ENCODE measurements at places on chromosomes 11 and 22.

GRCh38 chr11:71322861-71323582, 70.6 kb upstream of the SHANK2 start:
- DNase-seq = no peak

DNA sequence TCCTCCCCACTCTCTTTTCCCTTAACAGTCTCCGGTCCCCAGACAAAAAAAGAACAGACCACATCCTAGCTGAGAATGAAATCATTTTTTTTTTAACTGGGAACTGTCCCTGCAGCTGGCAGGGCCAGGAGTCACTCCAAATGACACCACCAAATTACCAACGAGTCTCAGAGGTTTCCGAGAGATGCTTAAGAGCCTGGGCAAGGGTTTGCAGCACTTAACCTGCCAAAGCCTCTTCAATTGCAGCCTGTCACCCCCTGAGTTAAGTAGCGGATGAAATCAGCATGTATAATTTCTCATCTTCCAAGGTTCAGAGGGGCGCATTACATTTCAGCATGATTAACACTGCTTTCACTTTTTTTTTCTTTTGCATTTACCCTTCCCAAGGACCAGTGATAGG, 71.8 kb downstream of the TENM4 start:
- DNase-seq = no peak

DNA sequence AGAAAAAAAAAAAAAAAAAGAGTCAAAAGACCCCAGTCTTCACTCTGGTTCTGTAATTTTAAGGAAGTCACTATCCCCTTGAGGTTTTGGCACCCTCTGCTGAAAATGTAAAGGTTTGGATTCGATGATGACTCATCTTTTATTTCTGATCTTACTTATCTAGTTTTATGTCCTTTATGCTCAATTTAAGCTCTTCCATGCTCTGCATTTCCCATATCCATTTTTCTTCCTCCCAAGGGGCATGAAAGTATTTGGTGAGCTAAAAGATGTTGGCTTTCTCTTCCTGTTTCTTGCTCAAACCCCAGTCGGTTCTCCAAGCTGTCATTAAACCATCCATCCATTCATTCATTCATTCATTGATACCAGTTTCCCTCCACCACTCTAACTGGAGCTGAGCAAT, 61.0 kb upstream of the CDON start:
- DNase-seq = no peak

DNA sequence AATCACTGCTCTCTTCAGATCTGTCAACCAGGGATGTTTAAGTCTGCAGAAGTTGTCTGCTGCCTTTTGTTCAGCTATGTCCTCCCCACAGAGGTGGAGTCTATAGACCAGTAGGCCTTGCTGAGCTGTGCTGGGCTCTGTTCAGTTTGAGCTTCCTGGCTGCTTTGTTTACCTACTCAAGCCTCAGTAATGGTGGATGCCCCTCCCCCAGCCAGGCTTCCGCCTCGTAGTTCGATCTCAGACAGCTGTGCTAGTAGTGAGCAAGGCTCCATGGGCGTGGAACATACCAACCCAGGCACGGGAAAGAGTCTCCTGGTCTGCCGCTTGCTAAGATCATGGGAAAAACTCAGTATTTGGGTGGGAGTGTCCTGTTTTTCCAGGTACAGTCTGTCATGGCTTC, 27.6 kb upstream of the CASP12 start:
- no peak for DNase-seq

DNA sequence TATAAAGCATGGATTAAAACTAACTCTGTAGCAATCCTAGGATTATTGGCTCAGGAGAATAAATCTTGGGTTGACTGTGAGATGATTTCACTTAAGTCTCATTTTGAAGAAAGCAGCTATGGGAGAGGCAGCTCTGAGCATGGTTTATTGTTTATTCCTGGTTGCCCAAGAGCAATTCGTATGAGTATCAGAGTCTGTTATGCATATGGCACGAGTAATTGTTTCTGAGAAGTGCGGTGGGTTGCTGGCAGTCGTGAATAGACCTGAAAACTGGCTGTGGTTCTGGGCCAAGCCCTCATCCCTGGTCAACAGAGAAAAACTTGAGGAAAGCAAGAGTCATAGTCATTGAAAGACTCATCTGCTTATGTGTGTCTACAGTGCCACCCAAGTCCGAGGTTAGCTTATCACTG, 26.8 kb downstream of the DIXDC1 start:
- peak; percentile 53 for DNase-seq
